ENCODE measurements at places on chromosomes 4 and X. TPM values are rescaled to one million over a fixed set of nuclear protein-coding genes. Genes with fewer than 3 reads are reported as not detected.
A peak's percentile ranks its signal among the peaks of the same experiment; 100 is the strongest.

DNA sequence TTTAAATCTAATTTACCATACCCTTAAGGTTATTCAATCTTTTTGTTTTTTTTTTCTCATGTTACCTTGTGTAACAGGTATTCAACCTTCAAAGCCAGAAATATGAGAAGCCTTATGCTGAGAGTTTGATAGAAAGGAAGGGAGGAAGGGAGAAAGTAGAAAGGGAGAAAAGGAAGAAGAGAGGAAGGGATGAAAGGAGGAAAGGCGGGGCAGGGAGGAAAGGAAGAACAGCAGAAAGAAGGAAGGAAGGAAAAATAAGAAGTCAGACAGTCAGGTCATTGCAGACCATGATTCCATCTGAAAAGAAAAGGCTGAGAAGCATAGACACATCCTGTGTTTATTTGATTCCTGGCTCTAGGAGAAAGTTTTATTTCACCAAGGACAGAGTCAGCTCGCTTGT lies 30.9 kb downstream of the RTL9 start:
- DNase-seq, result no peak

GRCh38 chrX:53089925-53090324 lies 4.0 kb upstream of the KANTR start:
- DNase-seq, result no peak

- no peak for DNase-seq
Measured at GRCh38 chr4:68592673-68593072, 16.6 kb upstream of the UGT2B17 start.

CT45A3 gene
- not detected for total RNA-seq

DNA sequence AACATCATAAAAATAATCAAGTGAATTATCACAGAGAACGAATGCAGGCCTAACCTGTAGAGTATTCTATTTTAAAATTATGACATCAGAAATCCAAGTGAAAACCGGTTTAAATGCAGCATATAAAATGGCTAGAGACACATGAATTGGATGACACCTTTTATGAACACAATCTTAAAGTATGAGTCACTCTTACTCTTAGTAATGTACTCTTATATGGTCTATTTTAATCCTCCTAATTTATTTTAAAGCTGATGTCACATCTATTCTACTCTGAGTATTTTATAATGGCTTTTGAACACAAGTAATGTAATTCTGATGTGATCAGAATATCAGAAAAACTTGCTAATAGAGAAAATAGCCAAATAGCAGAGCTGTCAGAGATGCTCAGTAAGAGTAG lies 161.4 kb upstream of the RADX start:
- DNase-seq, result no peak

- DNase-seq, result peak; percentile 81
Measured at GRCh38 chr4:140243278-140243753, 89.3 kb upstream of the MAML3 start.

- DNase-seq, result no peak
Measured at GRCh38 chr4:158176108-158176507, 3.3 kb upstream of the GASK1B start.

GRCh38 chr4:53455766-53456165 lies 78.3 kb downstream of the FIP1L1 start:
- no peak for DNase-seq

SOWAHD gene
- 3.0 TPM for total RNA-seq

GRCh38 chr4:113837397-113837796 lies 75.9 kb upstream of the CAMK2D start:
- no peak for DNase-seq

Data from left colon (tissue), 2 donors.